ENCODE measurements at places on chromosomes 1 and 21.

DNA sequence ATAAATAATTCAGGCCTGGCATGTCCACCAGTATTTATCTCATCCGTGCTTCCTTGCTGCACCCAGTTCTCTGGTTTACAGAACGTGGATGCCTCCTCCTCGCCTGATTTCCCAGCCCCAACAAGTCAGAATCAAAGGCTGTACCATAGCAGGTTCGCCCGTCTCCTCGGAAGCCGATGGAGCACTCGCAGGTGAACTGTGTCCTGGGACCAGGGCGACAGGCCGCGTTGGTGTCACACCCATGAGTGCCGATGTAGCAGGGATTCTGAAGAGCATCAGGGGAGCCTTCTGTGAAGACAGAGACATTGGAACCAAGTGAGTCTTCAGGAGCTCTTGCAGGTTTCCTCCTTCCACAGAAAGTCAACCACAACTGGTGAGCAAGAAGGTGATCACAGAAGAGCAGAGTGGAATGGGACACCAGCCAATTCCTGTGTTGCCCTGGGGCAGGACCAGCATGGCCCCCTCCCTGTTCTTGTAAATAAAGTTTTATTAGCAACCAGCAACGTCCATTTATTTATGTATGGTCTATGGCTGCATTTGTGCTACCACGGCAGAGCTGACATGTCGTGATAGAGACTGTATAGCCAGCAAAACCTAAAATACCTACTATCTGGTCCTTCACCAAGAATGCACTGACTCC, 40.8 kb downstream of the NID1 start:
- DNase-seq, result no peak

DNA sequence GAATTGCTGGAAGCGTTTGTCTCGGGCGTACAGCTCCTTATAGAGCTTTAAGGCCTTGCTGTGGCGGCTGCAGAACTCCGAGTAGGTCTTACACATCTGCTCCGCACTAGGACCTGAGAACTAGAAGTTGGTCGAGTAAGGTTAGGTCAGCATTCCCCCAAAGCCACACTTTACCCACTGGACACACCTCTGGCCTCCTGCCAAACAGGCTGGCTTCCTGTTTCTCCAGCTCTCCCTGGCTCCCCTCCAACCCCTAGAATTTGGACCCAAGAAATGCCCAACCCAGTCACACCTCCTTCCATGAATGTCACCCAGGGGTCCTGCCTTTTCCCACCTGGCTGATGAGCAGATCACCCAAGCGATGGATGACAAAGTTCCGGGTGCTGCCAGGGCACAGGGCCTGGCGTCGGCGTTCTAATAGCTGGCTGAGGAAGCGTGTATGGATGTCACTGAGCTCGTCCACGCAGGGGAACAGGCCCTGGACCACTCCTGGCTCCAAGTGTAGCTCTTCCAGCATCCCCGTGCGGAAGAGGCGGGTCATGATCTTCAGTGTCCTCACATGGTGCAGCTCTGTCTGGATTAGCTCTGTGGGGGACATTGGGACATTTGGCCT, 15.6 kb downstream of the ARHGEF2 start:
- no peak for DNase-seq

GRCh38 chr1:86965827-86966182, 51.4 kb downstream of the HS2ST1 start:
- no peak for DNase-seq

- no peak for DNase-seq
Observed at GRCh38 chr1:58457023-58457635, 89.4 kb downstream of the OMA1 start.

GRCh38 chr1:94015489-94015817, 105.5 kb downstream of the ABCA4 start:
- DNase-seq, result no peak

- no peak for DNase-seq
Observed at GRCh38 chr1:72891976-72892375, 609.6 kb upstream of the NEGR1 start.

GRCh38 chr1:33169290-33170055, 12.4 kb downstream of the TRIM62 start:
- DNase-seq, result peak; percentile 36

GRCh38 chr1:32647308-32648134, 2.8 kb downstream of the ZBTB8OS start:
- no peak for DNase-seq

DNA sequence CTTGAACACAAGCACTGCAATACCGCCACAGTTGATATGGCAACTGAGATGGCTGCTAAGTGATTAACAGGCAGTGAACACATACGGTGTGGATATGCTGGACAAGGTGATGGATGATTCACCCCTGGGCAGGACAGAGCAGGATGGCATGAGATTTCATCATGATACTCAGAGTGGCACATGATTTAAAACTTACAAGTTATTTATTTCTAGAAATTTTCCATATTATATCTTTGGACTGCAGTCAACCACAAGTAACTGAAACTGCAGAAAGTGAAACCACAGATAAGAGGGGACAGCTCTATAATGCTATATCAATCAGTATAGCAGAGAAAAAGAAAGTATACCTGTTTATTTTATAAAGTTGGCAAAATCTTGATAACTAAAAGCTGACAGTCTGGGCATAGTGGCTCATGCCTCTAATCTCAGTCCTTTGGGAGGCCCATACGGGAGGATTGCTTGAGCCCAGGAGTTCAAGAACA, 47.9 kb downstream of the PHACTR4 start:
- no peak for DNase-seq

DNA sequence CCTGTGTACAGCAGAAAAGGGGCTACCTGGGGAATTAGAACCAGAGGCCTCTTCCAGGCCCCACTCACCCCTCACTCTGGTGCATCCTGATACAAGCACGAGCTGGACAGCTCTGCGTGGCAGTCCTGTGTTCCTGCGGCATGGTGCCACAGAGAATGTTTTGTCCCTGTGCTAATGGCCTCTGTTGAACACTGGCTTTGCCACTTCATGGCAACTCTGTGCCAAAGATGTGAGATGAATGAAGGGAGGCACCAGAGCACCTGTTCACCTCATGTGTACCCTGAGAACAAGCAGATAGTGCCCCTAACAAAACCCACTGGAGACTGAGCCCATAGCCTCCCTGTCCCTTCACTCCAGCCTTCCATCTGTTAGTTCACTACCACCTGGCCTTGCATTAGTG, 199.3 kb upstream of the COA6 start:
- no peak for DNase-seq

- DNase-seq, result no peak
Observed at GRCh38 chr1:201072149-201072548, 40.1 kb downstream of the CACNA1S start.

- no peak for DNase-seq
Observed at GRCh38 chr1:18776777-18777176, 82.7 kb downstream of the TAS1R2 start.

DNA sequence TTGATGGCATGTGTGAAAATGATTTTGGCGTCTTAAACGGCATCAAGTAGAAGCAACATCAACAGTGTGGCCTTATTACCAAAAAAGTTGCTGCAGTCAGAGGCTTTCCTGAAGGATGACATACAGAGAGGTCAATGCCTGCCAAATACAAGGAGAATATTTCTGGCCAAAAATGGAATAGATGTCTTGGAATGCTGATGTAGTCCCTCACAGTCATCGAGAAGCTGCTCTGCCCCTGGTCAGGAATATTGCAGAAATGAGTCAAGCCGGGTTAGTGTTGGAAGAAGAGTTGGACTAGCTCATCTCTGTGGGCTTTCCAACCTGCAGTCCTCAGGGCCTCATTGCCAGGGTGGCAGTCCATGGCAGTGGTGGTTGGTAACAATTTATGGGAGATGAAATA, 42.1 kb downstream of the NOS1AP start:
- no peak for DNase-seq

DNA sequence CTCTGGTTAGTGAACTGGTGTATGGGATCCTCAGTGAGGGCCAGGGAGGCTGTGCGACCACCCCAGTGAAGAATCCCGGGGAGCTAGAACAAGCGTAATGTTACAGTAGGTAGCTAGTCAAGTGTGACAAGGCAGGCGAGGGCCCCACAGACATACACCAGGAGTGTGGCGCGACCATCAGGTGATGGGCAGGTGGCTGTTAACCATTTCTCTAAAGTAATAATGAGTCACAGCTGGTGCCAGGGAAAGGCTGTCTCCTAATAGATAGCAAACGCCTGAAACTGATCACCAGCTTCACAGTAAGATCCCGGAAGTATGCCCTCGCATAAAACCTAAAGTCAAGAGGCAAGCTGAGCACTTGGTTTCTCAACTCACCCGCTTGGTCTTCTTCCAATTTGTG, 40.5 kb upstream of the TARBP1 start:
- DNase-seq, result no peak

DNA sequence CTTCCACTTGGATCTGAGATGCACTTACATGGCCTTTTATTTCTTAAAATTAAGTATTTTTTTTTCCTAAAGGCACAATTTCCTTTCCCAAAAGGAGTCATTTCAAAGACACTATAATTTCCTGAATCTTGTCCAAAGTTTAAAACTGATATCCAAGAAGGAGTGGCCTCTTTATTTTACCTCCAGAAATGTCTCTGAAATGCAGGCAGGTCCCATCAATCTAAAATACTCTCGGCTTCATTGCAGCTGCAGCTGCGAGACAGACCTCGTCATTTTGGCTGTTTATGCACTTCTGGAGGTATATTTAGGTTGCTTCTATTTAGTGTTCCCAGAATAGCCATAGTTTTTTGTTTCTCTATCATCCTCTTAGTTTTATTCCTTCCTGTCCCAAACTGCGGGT, 172.7 kb upstream of the COA6 start:
- no peak for DNase-seq

DNA sequence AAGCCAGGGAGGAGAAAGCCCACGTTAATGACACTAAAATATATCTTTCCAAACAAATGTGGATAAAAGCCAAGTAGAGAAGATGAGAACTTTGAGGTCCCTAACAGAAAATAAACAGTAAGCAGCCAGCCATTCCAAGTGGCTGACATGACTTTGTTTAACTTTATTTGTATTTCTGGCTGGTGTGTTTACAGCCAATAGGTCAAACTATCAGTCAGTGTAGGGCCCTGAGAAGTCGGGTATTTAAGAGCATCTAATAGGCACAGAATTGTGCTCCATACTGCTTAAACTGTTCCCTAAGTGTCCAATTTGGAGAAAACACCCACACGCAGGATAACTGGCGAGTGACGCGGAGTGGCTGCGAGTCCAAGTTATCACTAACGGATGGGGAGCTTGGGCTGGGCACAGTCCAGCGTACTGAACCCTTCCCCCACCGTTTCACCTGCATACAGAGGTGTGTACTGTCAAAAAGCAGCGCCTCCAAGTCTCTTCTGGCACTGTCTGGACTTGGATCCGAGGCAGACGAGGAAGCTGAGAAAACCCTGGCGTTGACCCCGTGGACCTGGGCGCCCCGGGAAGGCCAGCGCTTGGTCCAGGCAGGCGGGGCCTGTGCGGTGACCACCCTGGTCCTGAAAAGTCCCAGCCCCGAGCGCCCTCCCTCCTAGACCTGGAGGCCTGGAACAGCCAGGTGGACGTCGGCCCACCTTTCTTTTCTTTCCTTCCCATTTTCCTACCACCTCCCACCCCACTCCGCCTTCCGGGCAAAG, 662 bp upstream of the LGALS8 start:
- DNase-seq, result no peak

DNA sequence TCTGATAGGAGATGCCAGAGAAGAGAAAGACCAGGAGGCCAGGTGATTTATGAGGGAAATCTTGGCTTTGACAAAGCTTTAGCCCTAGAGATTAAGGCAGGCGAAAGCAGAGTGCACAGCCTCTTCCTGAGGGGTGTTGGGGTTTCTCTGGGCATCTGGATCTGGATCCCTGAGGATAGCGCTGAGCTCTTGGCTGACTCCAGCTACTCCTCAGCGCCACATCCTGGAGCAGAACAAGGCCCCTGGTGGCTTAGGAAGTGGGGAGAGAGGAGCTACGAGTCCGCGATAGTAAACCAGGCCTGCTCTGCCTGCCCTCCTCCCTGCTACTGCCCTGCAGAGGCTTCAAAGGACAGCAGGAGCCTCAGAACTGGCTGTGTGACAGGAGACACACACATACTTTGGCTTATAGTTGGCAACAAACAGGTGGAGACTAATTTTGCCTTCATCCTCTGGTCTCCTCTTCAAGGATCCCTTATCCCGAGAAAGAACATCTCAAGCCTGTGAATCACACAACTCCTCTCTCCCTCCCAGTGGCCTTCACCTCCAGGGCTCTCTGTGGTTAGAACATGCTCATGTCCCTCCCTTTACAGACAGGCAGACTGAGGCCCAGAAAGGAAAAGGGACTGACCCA, 66.9 kb downstream of the TRABD2B start:
- no peak for DNase-seq

DNA sequence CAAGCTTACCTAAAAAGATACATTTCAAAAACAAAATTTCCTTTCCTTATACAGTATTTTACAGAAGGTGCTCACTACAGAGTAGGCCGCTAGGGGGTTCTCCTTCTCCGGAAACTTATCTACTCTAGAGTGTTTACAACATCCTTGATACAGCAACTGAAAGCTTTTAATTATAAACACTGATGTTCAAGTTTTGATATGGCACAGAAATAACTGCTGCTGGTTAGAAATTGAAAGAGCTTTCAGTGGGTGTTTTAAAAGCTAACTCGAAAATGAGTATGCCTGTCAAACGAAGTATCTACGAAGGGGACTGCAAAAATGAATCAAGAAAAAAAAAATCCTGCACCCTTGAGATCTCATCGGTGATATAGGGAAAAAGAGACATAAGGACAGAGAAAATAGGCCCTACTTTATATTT, 1.0 kb downstream of the YOD1 start:
- peak; percentile 15 for DNase-seq

GRCh38 chr21:41816583-41817165, 49.8 kb upstream of the RIPK4 start:
- DNase-seq, result no peak

DNA sequence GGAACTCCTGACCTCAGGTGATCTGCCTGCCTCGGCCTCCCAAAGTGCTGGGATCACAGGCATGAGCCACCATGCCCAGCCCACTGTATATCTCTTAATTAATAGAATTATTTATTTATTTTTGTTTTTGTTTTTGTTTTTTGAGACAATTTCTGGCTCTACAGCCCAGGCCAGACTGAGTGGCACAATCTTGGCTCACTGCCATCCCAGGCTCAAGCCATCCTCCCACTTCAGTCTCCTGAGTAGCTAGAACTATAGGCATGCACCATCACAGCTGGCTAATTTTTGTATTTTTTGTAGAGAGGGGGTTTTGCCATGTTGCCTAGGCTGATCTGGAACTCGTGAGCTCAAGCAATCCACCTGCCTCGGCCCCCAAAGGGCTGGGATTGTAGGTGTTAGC, 15.7 kb upstream of the WDTC1 start:
- DNase-seq, result no peak

- DNase-seq, result no peak
Observed at GRCh38 chr1:243286409-243287122, 30.7 kb downstream of the SDCCAG8 start.

GRCh38 chr1:179151908-179152682, 70.2 kb downstream of the TOR3A start:
- no peak for DNase-seq

- DNase-seq, result no peak
Observed at GRCh38 chr1:116817582-116818064, 63.4 kb downstream of the CD2 start.

DNA sequence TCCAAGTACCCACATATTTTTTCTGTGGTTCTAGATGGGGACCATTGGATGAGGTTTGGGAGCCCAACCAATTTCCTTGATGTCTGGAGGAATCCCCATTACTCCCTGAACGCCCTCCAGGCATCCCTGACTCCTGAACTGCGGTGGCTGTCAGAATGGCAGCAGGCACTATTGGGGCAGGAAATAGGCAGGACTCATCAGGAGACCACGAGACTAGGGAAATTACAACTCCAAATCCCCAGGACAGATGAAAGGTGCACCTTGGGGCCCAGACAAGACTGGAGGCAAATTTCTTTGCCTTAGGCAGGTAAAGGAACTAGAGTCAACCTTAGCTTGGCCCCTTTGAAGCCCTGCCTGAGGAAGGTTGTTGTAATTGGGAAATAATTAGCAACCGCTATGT, 1.1 kb downstream of the CGN start:
- no peak for DNase-seq

Measured in NCI-H1417 treated with DMSO at 0.1 percent for 48 hours (cell line).